ENCODE measurements at places on chromosomes 3 and 15.

DNA sequence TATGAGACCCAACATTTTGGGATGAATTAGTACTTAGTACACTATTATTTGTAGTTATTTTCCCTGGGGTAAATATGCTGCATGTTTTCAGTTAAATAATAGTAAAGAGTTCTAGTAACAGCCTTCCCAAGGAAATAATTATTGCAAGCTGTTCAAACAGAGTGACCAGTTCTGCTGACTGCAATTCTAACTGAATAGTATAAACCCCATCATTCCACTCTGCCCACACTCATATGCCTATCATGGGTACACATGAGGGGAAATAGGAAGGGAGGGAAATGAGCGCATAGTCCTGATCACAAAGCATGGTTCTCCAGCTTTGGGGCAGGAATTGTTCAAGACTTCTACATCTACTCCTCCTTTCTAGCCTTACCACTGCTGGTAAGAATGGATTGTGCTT, 18.7 kb downstream of the UQCC5 start:
- no peak for DNase-seq

DNA sequence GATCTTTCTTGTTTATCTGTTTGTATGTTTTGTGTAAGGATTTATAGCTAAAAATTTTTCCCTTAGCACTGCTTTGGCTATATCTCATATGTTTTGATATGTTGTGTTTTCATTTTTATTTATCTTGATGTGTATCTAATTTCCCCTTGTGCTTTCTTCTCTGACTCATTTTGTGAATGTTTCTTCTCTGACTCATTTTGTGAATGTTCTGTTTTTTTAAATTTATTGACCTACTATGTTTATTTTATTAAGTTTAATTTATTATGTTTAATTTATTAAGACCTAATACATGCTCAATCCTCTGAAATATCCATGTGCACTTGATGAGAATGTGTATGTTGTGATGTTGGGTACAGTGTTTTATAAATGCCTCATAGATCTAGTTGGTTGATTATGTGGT, 793.5 kb upstream of the CADM2 start:
- DNase-seq = no peak

DNA sequence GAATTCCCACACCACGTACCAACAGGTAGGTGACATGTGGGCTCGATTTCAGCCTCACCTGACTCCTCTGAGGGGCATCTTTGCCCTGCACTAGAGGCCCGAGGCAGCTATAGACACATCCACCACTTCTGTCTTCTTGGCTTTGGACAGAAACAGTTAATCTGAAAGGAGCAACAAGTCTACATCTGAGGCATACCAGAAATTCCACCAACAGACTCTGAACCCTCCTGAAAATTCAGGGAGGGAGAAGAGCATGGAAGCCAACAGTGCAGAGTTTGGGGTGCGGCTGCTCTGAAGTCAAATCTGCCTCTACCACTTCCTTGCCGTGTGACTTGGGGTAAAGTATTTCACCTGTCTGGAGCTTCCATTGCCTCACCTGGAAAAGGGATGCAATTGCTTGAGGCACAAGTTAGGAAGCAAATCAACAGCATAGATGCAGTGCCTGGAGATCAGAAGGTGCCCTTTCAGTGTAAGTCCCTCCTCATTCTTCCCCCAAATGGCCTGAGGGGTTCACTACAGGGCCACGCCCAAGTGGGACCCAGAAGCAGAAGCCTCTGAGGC, 119.8 kb downstream of the SHQ1 start:
- no peak for DNase-seq

GRCh38 chr15:88073391-88073691, 183.2 kb downstream of the NTRK3 start:
- no peak for DNase-seq

GRCh38 chr15:35111861-35112260, 26.8 kb upstream of the NANOGP8 start:
- DNase-seq = no peak

GRCh38 chr15:89095073-89095472, 6.8 kb downstream of the ABHD2 start:
- DNase-seq = no peak

GRCh38 chr3:196969134-196969659, 564 bp upstream of the PIGZ start:
- DNase-seq = no peak

GRCh38 chr3:180362081-180362480, 239.9 kb upstream of the TTC14 start:
- no peak for DNase-seq

DNA sequence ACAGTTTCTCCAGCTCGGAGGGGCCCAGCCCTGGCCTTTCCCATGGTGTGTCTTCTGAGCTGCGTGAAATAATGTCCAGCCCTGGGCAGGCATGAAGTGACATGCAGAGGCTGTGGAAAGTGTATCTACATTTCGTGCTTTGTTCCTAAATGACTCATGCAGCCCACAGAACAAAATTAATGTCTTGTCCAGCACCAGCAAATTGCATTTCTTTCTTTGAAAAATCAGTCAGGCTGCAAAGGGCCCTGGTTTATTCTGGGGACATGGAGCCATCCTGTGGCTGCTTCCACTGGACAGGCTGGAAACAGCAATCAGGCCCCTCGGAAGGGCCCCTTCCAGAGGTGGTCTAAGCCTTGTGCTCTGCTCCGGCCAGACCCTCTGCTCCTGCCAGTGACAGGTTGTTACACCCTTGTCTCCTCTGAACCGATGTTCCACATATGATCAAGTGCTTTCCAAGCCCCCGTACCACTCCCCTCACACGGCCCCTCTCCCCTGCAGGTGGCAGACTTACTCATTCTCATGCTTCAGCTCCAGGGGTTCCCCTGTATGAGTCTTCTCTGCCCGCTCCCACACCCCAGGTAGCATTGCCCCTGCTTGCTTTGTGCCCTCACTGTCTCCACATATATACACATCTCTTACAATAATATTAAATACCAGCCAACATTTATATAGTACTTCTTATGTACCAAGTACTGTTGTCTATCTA, 33.7 kb downstream of the CRYGS start:
- no peak for DNase-seq

DNA sequence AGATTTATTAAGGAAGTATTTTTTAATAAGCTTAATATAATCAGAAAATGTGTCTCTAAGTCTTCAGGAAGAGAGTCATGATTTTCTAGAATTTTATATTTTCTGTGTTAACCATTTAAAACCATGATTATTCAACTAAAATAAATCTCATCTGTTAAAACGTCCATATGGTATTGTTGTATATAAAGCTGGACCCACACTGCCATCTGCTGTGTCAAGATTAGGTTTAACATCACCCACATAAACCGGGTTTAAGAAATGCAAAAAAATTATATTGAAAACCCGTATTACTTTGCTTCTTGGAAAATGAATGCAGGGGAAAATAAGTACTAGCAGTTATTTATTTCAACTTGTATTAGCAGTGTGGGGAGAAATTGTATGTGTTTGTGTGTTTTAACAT, 9.5 kb upstream of the CCDC66 start:
- no peak for DNase-seq

DNA sequence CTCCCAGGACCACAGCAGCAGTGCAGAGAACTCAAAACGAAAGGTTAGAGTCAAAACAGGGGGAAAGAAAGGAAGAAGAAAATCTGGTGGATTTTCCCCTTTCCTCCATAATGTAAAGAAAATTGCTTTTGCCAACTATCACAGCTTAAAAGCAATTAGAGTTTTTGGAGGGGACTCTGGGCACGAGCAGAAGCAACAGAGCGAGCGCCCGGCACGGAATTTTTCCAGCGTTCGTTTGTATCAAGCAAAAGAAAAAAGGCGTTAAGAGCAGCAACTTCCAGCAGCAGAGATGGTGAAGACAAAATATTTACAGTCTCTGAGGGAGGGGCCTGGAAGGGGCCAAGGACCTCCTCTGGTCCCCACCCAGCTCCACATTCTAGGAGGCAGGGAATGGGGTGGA, 174.9 kb upstream of the LINGO1 start:
- DNase-seq = no peak

DNA sequence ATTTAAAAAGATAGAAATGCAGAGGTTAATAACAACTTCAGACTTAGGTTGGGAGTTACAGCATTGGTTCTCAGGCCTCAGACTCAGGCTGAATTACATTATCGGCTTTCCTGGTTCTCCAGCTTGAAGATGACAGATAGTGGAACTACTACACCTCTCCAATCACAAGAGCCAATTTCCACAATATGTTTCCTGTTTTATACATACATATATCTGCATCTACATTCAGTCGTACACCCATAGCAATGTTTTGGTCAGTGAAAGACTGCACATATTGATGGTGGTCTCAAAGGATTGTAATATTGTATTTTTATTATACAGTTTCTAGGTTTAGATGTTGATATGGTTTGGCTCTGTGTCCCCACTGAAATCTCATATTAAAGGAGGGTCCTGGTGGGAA, 35.4 kb downstream of the AADACL2 start:
- no peak for DNase-seq

DNA sequence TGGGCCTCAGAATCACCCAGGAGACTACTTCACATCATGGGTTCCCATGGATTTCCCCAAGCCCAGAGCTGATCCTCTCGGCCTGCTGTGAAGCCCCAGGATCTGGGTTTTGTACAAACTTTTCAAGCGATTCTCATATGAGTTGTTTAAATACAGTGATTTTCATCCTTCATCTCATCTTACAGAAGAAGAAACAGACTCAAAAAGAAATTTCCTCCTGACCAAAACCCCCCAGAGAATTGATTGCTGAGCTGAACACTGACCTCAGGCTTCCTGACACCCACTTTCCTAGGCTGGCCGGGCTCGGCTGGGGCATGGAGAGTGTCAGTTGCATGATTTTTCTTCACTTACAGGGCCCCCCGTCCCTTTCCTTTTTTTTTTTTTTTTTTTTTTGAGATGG, 60.3 kb downstream of the BDH1 start:
- DNase-seq = no peak

DNA sequence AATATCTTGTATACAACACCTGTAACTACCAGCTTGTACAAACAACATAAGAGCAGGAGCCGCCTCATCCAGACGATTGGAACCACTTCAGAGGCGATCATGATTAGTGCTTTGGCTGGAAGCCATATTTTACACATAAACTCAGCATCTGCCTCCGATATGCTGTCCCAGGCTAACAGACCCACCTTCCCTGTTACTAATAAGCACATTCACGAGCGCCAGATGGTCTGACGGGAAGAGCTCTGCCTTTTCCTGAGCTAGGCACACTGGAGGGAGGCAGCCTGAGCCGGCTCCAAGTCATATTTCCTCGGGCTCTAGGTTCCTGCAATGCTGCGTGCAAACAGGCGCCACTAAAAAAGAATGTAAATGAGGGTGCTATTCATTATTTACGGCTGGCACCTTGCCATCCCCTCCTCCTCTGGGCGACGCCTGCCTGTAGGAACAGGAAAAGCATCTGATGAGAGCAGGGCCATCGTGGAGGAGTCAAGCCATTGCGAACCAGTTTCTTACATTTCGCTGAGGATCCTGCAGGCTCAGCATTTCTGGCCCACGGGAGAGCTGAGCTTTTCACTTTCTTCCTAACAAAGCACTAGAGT, 98.2 kb downstream of the ANXA2 start:
- no peak for DNase-seq

- no peak for DNase-seq
Measured at GRCh38 chr3:14141144-14141543, 16.3 kb downstream of the TMEM43 start.

DNA sequence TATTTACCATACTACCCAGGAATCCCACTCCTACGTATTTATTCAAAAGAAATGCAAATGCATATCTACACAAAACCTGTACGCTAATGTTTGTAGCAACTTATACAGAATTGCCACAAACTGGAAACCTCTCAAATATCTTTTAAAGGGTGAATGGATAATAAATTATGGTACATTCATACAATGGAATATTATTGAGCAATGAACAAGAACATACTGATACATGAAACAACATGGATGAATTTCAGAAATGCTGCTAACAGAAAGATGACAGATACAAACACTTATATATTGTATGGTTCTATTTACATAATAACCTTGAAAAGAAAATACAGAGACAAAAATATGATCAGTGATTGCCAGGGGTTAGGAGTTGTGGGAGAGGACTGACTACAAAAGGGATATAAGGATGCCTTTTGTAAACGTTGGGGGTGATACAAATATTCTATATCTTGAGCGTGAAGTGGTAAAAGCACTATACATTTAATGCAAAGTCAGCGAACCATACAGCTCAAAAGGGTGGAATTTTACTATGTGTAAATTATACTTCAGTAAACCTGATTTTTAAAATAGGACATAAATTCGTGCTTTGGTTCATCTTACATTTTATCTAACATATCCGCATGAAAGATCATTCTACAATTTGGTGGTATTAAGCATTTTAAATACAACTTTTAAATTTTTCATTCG, 55.0 kb upstream of the FOXB1 start:
- DNase-seq = no peak

DNA sequence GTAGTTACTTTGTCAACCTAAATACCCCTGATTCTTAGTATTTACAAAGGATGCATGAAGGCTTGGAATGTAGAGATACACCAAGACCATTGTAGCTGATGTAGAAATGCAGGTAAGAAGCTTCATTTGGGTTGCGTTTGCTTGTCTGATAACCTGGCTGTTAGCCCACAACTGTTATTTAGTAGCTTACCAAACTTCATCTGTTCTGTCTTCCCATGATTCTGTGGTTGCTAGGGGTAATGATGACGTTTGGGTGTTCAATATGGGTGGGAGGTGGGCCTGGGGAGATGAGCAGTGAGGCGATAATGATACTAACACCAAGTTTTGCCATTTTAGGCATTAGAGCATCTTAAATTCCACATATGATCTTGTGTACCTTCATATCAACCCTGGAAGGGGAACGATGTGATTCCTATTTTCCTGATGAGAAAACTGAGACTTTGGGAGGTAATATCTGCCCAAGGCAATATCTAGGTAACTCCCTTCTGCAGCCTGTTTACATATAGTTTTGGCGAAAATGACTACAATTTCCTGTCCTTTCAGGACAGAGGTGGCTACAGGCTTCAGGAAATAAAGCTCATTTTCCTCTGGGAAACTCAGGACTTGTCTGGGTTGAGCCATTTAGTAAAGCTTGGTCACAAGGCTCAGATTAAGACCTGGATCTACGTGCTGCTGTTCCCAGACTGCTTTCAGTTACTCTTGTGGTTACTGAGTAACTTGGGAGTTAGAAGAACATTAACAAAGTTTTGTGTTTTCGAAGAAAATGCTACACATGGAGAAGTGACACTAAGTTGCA, 26.8 kb downstream of the FNDC3B start:
- no peak for DNase-seq

- DNase-seq = peak; percentile 12
Measured at GRCh38 chr15:83398626-83399025, 48.5 kb upstream of the SH3GL3 start.

GRCh38 chr3:32817558-32818228, at the start of gene TRIM71:
Gene TRIM71 (plus strand): TSS chr3:32817997. CDS start chr3:32818081, 84 bp downstream.
- DNase-seq = no peak

- DNase-seq = peak; percentile 15
Measured at GRCh38 chr3:61333192-61333961, 82.1 kb upstream of the FHIT start.

GRCh38 chr15:70486451-70487386, 276.6 kb downstream of the UACA start:
- DNase-seq = peak; percentile 92

- DNase-seq = no peak
Measured at GRCh38 chr15:27422997-27423396, 452.0 kb downstream of the GABRG3 start.

All from fibroblast of skin of left biceps (primary cell).